ENCODE measurements at places on chromosomes 2 and 18.
A peak's percentile ranks its signal among the peaks of the same experiment; 100 is the strongest.

DNA sequence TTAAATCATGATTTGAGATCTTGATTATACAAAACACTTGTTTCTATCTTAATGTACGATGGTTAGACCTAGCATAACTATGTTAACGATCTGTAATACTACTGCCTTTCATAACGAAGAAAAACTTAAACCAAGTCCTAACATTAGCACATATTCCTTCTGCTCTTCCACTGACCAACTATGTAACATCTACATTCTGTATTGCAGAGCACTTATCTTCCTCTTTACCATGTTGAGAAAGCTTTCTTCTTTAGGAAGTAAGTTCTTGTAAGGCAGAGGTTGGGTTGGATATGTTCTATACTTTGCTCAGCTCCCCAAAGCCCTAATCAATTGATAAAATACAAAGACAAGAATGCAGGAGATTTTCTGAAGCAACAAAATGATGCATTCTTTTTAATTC is 7.9 kb upstream of the ZNF407 start:
- no peak for DNase-seq

DNA sequence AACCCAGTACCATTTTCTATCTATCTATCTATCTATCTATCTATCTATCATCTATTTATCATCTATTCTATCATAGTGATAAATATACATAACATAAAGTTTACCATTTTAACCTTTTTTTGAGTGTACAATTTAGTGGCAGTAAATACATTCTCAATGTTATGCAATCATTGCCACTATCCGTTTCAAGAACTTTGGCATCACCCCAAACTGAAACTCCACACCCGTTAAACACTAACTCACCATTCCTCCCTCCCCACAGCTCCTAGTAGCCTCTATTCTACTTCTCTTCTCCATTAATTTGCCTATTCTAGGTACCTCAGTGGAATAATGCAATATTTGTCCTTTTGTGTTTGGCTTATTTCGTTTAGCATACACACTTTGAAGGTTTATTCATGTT is 82.5 kb upstream of the KCNE4 start:
- no peak for DNase-seq

DNA sequence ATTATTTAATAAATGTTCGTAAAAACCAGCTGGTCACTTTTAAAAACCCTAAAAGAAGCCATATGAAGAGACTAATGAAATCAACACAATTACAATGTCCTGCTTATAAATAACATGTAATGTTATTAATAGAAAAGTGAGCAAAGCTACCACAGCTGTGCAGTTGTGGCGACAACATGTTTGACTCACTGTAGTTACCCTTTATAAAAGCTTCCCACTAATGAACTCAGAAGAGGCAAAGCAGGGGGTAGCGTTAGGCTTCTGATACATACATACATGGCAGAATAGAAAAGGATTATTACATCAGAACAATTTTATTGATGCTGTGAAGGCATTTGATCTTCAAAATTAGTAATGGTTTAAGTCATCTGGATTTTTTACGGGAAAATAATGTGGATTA is 219.7 kb downstream of the SLC4A10 start:
- DNase-seq = no peak

DNA sequence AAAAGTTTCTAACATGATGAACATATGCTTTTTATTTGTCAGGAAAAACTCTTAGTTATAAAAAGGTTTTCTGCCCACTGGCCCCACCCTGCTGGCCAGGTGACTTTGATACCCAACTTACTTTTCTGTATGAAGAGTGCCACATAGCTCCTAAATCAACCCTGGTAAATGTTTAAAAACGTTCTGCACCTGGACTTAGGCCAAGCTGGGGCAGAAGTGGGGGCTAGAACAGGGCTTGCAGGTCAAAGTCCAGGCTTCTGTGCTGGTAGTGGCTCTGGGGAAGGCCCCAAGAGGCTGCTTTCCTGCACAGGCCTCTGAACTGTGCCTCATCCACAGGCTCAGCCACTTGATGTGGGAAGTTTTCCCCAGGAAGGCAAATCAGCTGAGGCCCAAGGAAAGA is 171.7 kb downstream of the ANKRD30B start:
- DNase-seq = no peak

DNA sequence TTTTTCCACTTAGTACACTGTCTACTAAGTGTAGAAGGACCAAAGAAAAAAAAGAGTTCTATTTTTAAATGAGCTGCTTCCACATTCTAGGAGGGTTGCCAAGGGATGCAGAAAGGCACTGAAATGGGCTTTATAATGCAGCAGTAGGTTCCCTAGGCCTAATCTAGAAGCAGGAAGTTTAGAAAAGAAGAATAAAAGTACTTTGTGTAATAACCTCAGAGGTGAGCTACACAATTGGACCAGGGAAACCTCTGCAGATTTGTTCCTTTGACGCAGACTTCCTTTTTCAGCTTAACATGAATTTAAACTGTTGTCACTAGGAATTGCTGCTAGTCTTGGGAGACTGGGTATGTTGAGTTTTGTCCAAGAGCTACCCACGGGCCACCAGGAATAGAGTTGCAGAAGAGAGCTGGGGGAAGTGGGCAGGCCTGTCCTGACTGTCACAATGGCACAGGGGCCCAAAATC is 34.6 kb upstream of the RAB1A start:
- DNase-seq = no peak

DNA sequence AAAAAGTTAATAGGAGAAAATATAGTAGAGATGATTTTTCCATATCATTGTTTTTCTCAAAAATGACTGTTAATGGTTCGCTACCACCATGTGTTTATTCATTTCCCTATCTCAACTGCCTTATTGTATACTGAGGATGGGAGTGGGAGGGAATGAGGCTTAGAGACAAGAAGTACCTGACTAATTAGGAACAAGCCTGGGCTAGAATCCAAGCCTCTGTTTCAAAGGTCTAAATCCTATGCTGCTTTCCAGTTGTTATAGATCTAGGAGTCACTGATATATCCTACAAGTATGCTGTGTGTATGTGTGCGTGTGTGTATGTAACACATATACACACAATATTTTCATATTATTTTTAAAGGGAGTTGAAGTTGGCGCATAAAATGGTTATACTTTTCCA is 465.9 kb downstream of the EPHA4 start:
- no peak for DNase-seq

DNA sequence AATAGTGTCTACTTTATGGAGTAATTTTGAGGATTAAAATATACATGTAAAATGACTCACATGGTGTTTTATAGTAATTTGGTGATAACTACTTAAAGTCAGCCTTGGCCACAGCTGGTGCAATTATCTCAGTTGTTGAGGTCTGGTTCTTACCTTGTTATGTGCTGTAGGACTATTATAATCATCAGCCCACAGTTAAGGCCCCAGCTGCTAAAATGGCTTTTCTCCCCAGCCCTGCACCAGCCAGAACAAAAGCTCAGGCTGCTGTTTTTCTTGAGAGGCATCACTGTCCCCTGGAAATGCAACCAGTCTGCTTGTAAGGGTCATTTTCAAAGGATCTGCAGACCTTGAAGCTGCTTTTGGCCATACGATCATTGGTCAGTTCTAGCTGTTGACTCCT is 283.3 kb upstream of the THUMPD2 start:
- DNase-seq = no peak

- no peak for DNase-seq
Measured at GRCh38 chr2:17857021-17857420, 21.4 kb upstream of the KCNS3 start.

GRCh38 chr2:126982935-126983334 is 84.2 kb downstream of the TEX51 start:
- DNase-seq = no peak

GRCh38 chr18:12532661-12533060 is 124.9 kb downstream of the PRELID3A start:
- no peak for DNase-seq

DNA sequence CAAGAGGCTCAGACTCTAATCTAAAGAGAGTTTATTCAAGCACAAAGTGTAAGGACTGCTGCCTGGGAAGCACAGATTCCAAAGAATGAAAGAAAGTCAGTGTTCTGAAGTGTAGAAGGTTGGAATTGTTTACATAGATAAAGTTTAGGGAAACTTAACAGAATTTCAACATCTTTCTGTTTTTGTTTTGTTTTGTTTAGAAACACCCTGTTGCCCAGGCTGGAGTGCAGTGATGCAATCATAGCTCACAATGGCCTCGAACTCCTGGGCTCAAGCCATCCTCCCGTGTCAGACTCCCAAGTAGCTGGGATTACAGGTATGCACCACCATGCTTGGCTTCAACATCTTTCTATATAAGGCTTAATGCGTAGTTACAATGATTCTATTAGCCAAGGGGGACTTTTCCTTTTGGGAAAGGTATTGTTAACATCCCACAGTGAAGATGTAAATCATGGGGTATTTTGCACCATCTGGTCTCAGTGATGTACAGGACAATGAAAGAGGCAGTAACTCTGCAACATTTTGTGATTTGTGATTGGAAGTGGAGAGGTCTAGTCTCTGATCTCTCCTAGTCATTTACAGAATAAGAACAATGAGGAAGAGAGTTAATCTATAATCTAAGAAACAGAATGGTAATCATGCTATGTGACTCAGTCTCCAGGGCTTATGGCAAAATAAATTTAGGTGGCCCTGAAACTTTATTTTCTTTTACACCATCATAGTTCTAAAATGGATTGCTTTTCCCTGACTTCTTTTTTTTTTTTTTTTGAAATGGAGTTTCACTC is 45.6 kb upstream of the MSH6 start:
- no peak for DNase-seq

GRCh38 chr2:178756843-178757242 is 50.4 kb downstream of the TTN start:
- no peak for DNase-seq

- DNase-seq = no peak
Measured at GRCh38 chr18:73717570-73717969, 430.1 kb downstream of the FBXO15 start.

DNA sequence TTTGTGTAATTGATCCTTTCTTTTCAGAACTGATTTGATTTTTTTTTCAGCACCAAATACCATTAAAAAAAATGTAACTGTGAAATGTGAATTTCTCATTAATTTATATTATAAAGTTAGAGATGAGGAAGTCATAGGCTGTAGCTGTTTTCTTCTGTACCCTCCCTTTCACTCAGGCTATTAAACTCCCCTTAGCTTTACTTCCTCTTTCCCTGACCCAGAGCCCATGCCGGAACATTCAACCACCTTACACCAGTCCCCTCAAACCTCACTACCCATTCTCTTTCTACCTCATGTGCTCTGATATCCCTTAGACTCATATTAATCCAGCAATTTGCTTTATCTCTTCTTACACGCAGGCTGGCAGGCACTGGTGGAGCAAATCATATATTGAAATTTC is 12.4 kb downstream of the GALNT5 start:
- no peak for DNase-seq

- no peak for DNase-seq
Measured at GRCh38 chr2:239355724-239356123, 45.1 kb downstream of the HDAC4 start.

GRCh38 chr2:167929484-167929883 is 317.9 kb downstream of the STK39 start:
- no peak for DNase-seq

GRCh38 chr2:228767196-228767595 is 503.9 kb downstream of the PID1 start:
- DNase-seq = no peak

- DNase-seq = no peak
Measured at GRCh38 chr18:54881229-54881768, 53.0 kb downstream of the RAB27B start.

- DNase-seq = no peak
Measured at GRCh38 chr2:189010536-189010935, 36.4 kb downstream of the COL3A1 start.

DNA sequence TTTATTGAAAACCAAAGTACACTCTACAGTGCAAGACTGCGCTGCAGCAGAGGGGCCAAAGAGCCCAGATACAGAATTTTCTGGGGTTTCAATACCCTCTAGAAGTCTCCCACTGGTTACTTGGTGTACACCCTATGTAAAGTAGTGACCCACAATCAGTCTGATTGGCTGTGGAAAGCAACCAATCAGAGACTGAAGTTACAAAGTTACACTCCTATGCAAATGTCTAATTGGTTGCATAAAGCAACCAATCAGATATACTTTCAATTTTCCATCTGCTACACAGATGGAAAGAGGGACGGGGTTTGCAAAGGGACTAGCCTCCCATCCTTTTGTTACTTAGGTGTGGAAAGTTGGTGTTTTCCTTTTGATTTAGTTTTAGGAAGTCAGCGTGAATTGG is 198.9 kb upstream of the SH3BP4 start:
- DNase-seq = no peak

GRCh38 chr18:42838546-42839145 is 276.8 kb downstream of the RIT2 start:
- no peak for DNase-seq

GRCh38 chr2:178479275-178479616 is 846 bp upstream of the FKBP7 start:
- no peak for DNase-seq

- DNase-seq = no peak
Measured at GRCh38 chr2:25618676-25619075, 54.7 kb downstream of the DTNB start.

GRCh38 chr2:203715744-203716143 is 9.3 kb downstream of the CD28 start:
- DNase-seq = no peak

- no peak for DNase-seq
Measured at GRCh38 chr2:52107124-52107523, 1075.2 kb upstream of the NRXN1 start.

- DNase-seq = peak; percentile 4
Measured at GRCh38 chr18:67417864-67418523, 98.5 kb downstream of the DSEL start.

DNA sequence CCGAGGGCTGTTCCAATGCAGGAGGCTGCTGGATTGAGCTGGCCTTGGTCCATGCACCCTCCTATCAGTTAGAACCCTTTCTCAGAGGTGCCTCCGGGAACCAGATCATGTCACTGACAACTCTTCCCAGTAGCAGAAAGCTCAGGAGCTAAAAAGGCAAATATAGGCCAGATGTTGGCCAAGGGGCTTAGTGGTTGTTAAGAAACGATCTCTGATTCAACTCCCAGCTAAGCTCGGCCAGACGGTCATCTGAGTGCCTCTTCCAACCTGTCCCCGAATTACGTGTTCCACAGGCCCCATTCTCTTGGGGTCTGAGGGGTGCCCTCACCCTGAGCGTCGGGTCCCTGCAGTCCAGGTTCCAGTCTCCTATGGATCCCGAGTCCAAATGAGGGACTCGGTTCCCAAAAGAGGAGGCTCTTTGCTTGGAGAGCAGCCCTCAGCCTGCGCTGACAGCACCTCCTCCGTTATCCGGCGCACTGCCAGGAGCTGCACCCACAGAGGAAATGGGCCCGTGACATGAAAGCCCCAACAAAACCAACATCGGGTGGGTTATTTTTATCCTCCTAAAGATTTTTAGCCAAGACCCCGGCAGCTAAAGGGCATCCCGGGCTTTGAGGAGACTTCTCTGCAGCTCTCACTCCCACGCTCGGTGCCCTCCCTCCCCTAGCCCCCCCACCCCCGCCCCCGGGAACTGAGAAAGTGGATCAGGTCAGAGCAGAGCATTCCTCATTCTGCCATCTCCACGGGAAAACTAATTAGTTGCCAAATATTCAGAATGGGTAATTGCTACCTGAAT is 106.6 kb upstream of the ID2 start:
- peak; percentile 54 for DNase-seq

Measured in activated CD4-positive, alpha-beta T cell treated with anti-CD3 and anti-CD28 coated beads for 48 hours (primary cell).